Peyer's patch (tissue), 4 donors: ENCODE measurements at places on chromosomes 12 and 14.

- no peaks in the 10 kb centered on the region for H3K4me1 ChIP-seq
- no peak for DNase-seq
- H3K36me3 ChIP-seq: no peaks in the 10 kb centered on the region
Measured at GRCh38 chr12:69064734-69065443, 131.9 kb upstream of the CPM start.

GRCh38 chr12:108305520-108305919 lies 33.6 kb downstream of the CMKLR1 start:
- peak; percentile 69 for DNase-seq
- no peaks in the 10 kb centered on the region for H3K27me3 ChIP-seq
- no peaks in the 10 kb centered on the region for H3K36me3 ChIP-seq
- H3K27ac ChIP-seq: peak overlapping the region; percentile 22

- H3K4me3 ChIP-seq: peak overlapping the region; percentile 77
- H3K4me1 ChIP-seq: peaks cover 20% of the 10 kb centered on the region
- DNase-seq: no peak
- peak overlapping the region; percentile 97 for H3K27ac ChIP-seq
Measured at GRCh38 chr12:66170606-66171005, 810 bp upstream of the TMBIM4 start.

GRCh38 chr12:10374624-10375018 lies 15.2 kb downstream of the KLRK1 start:
- DNase-seq: no peak
- no peak overlapping the region for H3K27ac ChIP-seq
- no peaks in the 10 kb centered on the region for H3K27me3 ChIP-seq

- H3K4me3 ChIP-seq: peak overlapping the region; percentile 81
- H3K27me3 ChIP-seq: no peaks in the 10 kb centered on the region
Measured at GRCh38 chr14:30559638-30560091, 707 bp downstream of the G2E3 start.

GRCh38 chr12:30992381-30992780 lies 65.8 kb downstream of the TSPAN11 start:
- H3K36me3 ChIP-seq: no peaks in the 10 kb centered on the region
- no peak overlapping the region for H3K4me3 ChIP-seq
- no peak for DNase-seq

- no peaks in the 10 kb centered on the region for H3K36me3 ChIP-seq
- DNase-seq: no peak
- no peak overlapping the region for H3K4me3 ChIP-seq
- no peak overlapping the region for H3K27ac ChIP-seq
- H3K4me1 ChIP-seq: no peaks in the 10 kb centered on the region
Measured at GRCh38 chr12:113448873-113449272, 22.8 kb downstream of the LHX5 start.

- no peak for DNase-seq
- no peaks in the 10 kb centered on the region for H3K36me3 ChIP-seq
- H3K4me1 ChIP-seq: no peaks in the 10 kb centered on the region
- H3K4me3 ChIP-seq: no peak overlapping the region
Measured at GRCh38 chr14:104577847-104578301, 1.7 kb upstream of the C14orf180 start.

DNA sequence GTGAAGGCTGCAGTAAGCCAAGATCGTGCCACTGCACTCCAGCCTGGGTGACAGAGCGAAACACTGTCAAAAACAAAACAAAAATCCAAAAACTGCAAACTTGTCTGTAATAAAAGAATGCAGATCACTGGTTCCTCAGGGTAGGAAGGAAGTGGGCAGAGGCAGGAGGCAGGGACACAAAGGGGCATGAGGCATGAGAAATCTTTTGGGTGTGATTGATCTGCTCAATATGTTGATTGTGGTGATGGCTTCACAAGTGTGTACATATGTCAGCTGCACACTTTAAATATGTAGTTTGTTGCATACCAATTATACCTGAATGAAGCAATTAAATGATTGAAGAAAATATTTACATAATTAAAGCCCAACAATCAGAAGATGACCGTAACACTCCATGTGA lies 117.6 kb downstream of the CMAS start:
- H3K4me3 ChIP-seq: no peak overlapping the region
- no peaks in the 10 kb centered on the region for H3K27me3 ChIP-seq
- no peak for DNase-seq
- no peaks in the 10 kb centered on the region for H3K4me1 ChIP-seq
- no peaks in the 10 kb centered on the region for H3K36me3 ChIP-seq

- peak overlapping the region; percentile 10 for H3K4me3 ChIP-seq
- no peak for DNase-seq
- H3K27me3 ChIP-seq: no peaks in the 10 kb centered on the region
Measured at GRCh38 chr14:69636718-69637480, 25.5 kb downstream of the SUSD6 start.

DNA sequence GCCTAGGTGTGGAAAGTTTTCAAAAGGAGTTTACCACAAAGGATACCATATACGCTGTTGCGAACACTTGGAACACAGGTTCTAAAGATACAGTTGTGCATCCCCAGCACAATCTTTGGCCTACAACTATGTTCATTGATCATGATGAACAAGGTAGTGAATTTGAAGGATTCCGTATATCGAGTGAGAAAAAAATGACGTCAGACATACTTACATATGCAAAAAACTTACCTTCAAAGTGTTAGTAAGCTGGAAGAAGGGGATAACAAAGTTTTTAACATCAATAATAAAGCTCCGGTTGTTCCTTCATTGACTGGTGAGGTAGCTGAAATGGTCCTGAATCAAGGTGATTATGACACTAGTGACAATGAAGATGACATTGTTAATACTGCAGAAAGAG lies 133.9 kb upstream of the PDE3A start:
- H3K4me1 ChIP-seq: no peaks in the 10 kb centered on the region
- no peaks in the 10 kb centered on the region for H3K27me3 ChIP-seq
- no peak for DNase-seq
- H3K4me3 ChIP-seq: no peak overlapping the region
- no peak overlapping the region for H3K27ac ChIP-seq

GRCh38 chr12:106645074-106645421 lies 62.2 kb downstream of the RFX4 start:
- DNase-seq: no peak
- H3K4me3 ChIP-seq: no peak overlapping the region
- H3K36me3 ChIP-seq: no peaks in the 10 kb centered on the region
- no peak overlapping the region for H3K27ac ChIP-seq
- H3K27me3 ChIP-seq: no peaks in the 10 kb centered on the region

DNA sequence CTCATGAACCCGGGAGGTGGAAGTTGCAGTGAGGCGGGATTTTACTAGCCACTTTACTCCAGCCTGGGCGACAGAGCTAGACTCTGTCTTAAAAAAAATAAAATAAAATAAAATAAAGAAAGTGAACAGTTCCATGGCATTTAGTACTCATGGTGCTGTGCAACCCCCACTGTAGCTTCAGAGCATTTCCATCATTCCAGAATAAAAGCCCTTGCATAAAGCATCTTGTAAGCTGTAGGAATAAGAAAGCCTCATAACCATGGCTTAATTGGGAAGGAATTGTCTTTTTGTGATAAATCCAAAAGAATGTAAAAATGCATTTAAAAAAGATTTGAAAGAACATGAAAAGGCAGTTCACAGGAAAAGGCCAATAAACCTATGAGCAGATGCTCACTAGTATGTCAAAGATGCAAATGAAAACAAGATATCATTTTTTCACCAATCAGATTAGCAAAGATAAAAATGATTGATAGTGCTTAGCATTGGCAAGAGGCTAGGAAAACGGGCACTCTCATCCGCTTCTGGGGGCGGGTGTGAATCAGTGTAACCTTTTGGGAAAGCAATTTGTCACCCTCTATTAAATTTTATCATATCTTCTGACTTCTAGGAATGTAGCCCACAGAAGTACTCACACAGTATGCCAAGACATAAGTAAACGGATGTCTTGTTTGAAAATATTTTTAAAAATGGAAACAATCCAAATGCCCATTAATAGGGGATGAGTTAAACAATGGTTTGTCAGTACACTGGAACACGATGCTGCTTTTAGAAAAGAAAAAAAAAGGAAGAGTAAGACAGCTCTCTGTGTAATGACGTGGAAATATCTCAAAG lies 46.6 kb downstream of the CFAP251 start:
- H3K27ac ChIP-seq: no peak overlapping the region
- H3K36me3 ChIP-seq: no peaks in the 10 kb centered on the region
- DNase-seq: no peak
- no peaks in the 10 kb centered on the region for H3K4me1 ChIP-seq
- H3K27me3 ChIP-seq: no peaks in the 10 kb centered on the region

DNA sequence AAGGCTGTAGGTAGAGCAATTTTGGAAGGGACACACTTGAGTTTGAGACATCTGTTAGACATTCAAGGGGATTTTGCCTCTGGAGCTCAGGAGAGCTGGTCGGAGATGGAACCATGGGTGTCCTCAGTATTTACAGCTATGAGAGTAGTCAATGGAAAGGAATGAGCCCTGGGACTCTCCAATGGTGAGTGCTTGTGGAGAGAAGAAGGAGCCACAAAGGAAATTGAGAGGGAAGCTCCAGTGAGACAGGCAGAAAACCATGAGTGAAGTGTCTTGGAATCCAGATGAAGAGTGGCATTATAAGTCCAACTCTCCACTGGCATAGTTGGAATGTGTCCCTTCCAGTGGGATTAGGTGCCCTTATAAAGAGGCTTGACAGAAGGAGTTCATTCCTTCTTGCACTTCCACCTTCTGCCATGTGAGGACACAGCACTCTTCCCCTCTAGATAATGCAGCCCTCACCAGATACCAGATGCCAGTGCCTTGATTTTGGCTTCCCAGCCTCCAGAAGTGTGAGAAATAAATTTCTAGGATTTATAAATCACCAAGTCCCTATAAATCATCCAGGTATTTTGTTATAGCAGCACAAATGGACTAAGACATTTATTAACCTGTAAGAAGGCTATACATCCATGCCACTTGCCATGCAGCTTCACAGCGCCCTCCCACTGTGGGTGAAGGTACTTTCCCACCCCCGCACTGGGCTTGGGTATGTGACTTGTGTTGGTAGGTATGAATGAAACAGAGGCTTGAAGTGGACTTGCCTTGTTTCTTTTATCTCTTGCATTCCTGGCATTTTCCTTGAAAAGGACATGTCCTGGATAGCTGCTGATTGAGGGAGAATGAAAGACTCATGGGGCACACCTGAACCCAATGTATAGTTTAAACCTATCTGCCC lies 27.3 kb downstream of the LLPH start:
- no peak overlapping the region for H3K4me3 ChIP-seq
- no peak for DNase-seq
- H3K36me3 ChIP-seq: no peaks in the 10 kb centered on the region
- no peaks in the 10 kb centered on the region for H3K4me1 ChIP-seq
- H3K27ac ChIP-seq: no peak overlapping the region

DNA sequence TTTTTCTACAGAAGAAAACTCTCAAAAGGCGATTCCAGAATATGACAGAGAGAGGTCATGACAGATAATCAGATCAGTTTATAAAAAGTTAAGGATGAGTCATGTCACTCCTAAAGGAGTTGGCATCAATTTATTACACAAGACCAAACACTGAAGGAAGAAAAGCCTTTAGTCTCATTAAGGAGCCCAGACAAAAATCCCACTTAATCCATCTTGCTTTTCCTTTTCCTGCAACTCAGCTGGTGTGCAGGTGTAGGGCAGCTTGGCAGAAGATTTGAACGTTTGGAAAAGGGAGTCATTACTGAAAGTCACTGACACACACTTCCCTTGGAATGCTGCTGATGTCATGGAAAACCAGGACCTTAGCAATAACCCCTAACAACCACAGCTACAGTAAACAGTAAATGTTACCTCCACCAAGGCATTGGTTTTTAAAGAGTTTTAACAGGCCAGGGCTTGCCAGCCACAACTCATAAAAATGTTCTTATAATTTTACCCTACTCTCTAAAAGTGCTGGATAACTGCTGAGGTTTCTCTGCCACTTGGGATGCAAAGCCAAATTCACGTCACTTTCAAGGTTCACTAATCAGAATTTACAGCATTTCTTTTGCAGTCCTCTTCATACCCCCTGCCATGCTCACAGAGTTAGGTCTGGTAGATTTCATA lies 320.6 kb downstream of the RAD51B start:
- peak overlapping the region; percentile 42 for H3K27ac ChIP-seq
- H3K4me1 ChIP-seq: peaks cover 61% of the 10 kb centered on the region
- no peaks in the 10 kb centered on the region for H3K36me3 ChIP-seq
- no peak for DNase-seq
- no peak overlapping the region for H3K4me3 ChIP-seq
- no peaks in the 10 kb centered on the region for H3K27me3 ChIP-seq

GRCh38 chr14:67532998-67533753 lies at the start of gene PLEKHH1:
Gene PLEKHH1, plus strand, starts transcription at chr14:67533290. Its CDS starts 8,578 bp downstream, at chr14:67541868.
- H3K4me3 ChIP-seq: peak within 1 kb of the TSS; percentile 78
- peak within 1 kb of the TSS; percentile 81 for H3K27ac ChIP-seq
- H3K27me3 ChIP-seq: no peaks in the 10 kb centered on the region
- DNase-seq: peak; percentile 90
- H3K4me1 ChIP-seq: peaks cover 6% of the 10 kb centered on the region

- no peaks in the 10 kb centered on the region for H3K4me1 ChIP-seq
- peaks cover 14% of the 10 kb centered on the region for H3K36me3 ChIP-seq
- DNase-seq: no peak
- no peak overlapping the region for H3K4me3 ChIP-seq
- no peak overlapping the region for H3K27ac ChIP-seq
Measured at GRCh38 chr12:76069339-76069738, 15.1 kb downstream of the NAP1L1 start.

- no peak for DNase-seq
- H3K27ac ChIP-seq: no peak overlapping the region
- no peak overlapping the region for H3K4me3 ChIP-seq
- H3K36me3 ChIP-seq: no peaks in the 10 kb centered on the region
Measured at GRCh38 chr12:99824900-99825542, 159.7 kb downstream of the ANKS1B start.
